ENCODE measurements at places on chromosomes 13 and 19. TPM values are rescaled to one million over a fixed set of nuclear protein-coding genes. Genes with fewer than 3 reads are reported as not detected.

GRCh38 chr13:95292622-95293021 is 8.6 kb downstream of the ABCC4 start:
- DNase-seq = no peak

DNA sequence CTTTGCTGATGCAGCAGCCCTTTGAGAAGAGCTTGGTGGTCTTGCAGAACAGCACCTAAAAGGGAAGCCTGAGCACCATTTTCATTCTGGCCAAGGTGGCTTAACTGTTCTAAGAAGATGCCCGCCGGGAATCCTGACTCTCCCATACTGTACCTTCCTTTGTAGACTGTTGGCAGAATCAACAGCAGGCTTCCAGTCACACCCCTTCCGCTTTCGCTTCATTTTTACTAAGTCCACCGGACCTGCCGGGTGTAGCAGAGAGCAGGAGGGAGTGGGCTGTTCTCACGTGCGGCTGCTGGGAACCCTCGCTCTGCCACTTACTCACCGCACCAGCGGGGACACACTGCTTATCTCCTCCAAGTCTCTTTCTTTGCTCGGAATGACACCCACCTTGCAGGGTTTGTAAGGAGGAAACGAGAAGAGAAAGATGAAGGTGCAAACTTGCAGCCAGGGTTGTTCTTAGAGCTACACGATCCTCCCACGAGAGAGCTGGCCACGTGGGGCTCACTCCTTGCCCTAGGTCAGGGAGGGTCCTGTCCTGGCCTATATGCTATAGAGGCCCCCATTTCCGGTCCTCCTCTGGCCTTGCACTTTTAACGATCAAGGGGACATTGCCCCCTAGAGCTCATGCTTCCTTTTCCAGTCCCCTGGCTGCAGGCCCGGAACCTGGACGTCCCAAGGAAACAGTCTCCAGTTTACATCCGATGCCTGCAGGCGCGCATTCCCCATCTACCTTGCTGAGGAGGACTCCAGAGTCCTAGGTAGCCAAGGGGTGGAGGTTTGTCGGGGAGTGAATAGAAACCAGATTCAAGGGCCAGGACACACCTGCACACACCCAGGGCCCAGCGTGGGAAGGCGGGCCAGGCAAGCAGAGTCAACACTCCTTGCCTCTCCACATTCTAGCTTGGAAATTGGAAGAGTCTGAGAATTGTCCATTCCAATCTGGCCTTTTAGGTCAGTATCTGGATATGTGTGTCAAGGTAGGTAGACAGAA is 453.6 kb downstream of the IRS2 start:
- no peak for DNase-seq

DNA sequence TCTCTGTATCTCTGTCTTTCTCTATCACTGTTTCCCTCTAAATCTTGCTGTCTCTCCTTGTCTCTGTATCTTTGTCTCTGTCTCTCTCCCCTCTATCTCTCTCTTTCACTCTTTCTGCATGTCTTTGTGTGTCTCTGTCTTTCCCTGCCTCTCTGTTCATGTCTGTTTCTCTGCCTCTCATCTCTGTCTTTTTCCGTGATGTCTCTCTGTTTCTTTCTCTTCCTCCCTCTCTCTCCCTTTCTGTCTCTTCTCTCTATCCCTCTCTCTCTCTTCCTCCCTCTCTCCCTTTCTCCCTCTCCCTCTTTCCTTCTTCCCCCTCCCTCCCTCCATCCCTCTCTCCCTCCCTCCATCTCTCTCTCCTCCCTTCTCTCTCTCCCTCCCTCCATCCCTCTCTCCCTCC is 56.7 kb upstream of the NFIC start:
- no peak for DNase-seq

DNA sequence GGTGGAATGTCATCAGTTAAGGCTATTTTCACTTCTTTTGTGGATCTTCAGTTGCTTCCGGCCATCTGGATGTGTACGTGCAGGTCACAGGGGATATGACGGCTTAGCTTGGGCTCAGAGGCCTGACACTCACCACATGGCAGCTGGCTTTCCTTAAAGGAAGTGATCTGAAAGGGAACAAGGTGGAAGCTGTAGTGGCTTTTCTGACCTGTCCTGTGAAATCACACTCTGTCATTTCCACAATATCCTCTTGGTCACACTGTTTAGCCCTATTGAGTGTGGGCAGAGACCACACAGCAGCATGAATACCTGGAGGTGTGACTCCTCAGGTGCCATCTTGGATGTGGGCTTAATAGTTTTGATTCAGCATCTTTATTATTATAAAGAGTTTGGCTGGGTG is 4.5 kb upstream of the BAX start:
- DNase-seq = no peak

GRCh38 chr19:13014101-13014920 is 19.0 kb downstream of the NFIX start:
- DNase-seq = no peak

- DNase-seq = no peak
Observed at GRCh38 chr13:97212601-97213040, 9.5 kb upstream of the MBNL2 start.

DNA sequence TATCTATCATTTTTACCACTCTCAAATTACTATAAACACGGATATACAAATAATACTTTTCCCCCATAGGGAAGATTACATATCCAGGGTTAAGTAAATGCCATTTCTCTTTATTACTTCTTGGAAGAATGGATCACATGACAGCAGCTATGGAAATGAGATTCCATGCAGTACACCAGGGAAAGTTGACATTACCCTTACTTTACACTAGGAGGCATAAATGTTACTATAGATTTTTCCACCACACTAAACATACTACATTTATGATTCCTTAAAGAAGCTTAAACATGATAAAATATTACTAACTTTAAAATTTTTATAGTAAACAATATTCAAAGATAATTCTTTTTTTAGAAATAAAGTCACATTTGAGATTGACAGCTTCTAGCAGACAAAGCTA is 611.4 kb downstream of the PCDH9 start:
- no peak for DNase-seq

DNA sequence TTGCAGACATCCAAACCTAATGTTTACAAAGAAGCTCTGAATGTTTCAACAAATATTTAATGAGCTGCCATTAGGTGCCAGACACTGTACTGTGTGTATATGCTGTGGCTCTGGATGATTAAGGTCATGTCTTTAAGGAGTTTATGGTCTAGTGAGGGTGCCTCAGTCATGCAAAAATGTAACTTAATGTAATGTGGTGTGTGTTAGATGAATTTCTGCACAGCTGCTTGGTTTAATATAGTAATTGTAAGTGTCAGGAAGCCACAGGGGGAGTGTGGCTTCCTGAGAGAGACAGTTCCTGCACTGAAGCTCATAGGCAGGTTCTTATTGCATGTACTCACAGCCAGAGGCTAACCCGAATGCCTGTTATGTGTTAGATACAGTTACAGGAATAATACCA is 43.3 kb downstream of the SPATA13 start:
- DNase-seq = no peak

DNA sequence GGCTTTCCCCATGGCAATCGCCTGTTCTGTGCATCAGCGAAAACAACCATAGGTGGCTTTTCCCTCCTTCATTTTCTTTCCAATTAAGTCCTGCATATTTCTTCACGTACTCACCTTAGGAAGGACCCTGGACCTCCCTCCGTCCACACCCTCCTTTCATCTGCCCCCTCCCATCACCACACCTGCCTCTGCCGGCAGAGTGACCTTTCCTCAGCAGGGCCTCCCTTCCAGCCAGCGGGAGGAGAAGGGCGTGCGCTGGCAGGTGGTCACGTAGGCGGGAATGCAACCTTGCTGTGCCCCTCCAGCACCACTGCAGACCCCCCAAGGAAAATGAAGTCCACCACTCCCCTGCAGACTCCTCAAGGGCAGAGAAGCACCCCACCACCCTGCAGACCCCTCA is 61.1 kb downstream of the GSX1 start:
- no peak for DNase-seq

DNA sequence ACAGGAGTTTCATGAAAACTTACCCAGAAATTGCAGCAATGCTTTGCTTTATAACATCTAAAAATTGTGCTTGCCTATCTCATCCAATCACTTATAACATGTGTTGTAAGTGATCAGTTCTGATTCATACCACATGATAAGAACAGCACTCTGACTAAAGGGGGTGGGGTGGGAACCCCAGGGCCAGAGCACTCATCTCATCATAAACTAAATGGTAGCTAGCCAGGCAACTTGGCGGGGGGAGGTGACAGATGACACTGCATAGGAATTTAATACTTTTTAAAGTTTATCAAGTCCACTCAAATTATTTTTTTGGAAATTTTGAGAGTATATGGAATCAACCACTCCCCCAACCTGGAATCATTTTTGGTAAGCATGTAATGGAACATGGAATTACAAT is 42.1 kb downstream of the FOXO1 start:
- DNase-seq = no peak

- DNase-seq = no peak
Observed at GRCh38 chr19:5665781-5666513, 14.4 kb downstream of the MICOS13 start.

DNA sequence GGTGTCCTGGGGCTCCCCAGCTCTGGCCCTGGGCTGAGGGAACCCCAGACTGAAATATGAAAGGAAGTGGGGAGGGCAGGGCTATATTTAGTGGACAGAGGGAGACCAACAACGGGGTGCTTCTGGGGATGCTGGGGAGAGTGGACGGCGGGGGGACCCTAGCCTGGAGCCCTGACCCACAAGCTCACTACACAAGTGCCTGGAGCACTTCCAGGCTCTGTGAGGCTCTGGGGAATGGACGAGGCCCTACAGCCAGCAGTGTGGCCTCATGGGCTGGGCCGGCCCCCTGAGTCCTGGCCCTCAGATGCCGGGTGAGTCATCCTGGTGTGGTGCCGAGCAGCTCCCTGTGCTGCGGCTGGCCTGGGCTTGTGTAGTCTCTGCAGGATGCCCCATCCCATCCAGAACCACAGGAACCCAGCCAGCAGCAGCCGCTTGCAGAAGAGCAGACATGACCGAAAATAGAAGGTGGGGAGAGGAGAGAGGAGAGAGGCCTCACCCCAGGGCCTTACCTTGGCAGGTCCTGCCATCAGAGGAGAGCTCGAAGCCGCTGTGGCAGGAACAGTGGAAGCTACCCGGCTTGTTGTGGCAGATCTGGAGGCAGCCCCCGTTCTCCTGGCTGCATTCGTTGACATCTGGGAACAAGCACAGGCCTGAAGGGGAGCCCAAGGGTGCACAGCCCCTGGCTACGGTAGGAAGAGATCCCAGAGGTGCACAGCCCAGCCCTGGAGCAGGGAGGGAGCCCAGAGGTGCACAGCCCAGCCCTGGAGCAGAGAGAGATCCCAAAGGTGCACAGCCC is 26.1 kb downstream of the GAS6 start:
- DNase-seq = peak; percentile 89

DNA sequence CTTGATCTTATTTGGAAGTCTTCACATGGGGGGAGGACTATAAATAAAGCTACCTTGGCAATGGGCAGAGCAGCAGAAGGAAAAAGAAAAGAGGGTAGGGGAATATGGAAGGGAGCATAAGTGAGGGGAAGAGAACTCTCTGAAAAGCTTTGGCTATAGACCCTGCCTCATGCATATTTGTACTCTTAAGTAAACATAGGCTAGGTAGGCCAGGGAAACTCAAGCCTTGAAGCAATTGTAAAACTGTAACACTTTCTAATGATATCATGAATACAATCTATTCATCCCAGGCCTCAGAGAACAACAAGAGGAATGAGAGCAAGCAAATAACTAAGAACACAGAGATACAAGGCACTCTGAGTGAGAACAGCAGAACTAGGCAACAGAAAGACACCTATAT is 20.4 kb downstream of the MYCBP2 start:
- no peak for DNase-seq

DNA sequence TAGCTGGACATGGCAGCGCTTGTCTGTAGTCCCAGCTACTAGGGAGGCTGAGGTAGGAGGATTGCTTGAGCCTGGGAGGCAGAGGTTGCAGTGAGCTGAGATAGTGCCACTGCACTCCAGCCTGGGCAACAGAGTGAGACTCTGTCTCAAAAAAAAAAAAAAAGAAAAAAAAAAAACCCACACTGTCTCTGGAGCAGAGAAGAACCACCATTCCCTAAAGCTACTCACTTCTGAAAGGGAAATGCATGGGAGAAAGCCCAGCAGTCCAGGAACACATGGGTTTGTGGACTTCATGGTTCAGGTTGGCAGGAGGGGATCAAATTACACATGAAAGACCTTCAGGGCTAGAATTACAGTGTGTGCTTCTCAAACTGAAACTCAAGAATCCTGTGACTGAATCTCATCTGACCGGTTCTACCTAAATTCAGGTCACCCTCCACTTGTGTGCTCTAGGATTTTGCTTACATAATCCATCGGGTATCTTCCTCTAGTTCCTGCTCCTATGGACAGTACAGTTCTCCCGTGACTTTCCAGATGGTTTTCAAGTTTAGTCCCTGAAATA is 30.2 kb upstream of the CPB2 start:
- DNase-seq = no peak

DNA sequence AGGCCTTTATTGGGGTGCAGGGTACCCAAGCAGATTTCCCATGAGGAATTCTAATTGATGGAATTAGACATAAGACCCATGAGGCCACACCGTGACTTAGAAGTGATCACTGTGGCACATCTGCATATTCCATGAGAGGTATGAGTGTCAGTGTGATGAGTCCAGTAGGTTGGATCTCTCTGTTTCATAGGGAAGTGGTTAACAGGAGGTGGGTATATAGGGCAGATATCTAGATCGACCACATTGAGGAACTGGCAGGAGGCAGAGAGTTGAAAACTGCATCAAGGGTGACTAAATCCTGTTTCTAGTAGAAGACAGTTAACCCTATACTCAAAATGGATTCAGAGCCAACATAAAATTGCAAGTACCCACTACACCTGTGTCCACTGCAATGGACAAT is 68.6 kb upstream of the MIR17HG start:
- DNase-seq = no peak

GRCh38 chr13:95822303-95822702 is 145.4 kb downstream of the DNAJC3 start:
- no peak for DNase-seq

GRCh38 chr19:1270854-1271527 is 1.9 kb downstream of the CIRBP start:
- DNase-seq = no peak

ATP4A gene
- not detected for polyA plus RNA-seq

SPHK2 gene
- 5.6 TPM for polyA plus RNA-seq

KASH5 gene
- polyA plus RNA-seq = not detected

PCDH9 gene
- 2.3 TPM for polyA plus RNA-seq
